Nephron progenitor cell (in vitro differentiated cells): ENCODE measurements at places on chromosomes 12 and 14.

DNA sequence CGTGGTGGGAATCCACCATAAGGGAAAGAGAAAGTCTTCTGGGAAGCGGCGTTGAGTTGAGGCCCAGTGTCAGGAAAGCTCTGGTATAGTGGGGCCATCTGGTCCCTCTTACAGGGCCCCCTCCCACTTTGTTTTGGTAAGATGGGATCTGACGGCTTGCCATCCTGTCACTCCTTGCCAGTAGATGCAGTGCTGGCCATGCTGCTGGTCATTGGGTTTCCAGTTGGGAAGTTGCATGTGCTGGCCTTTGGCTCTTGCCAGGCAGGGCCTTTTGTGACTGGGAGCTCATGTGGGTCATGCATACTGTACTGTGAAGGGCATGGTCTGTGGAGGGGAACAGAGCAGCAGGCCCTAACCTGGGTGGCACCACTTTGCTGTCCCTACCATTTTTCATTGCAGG lies 3.8 kb downstream of the TRAF3 start:
- DNase-seq: no peak

GRCh38 chr14:34177466-34177865 lies 226.6 kb upstream of the EGLN3 start:
- DNase-seq: no peak

- DNase-seq: no peak
These were observed 37.6 kb downstream of the CEP83 start for GRCh38 chr12:94421868-94422740.

DNA sequence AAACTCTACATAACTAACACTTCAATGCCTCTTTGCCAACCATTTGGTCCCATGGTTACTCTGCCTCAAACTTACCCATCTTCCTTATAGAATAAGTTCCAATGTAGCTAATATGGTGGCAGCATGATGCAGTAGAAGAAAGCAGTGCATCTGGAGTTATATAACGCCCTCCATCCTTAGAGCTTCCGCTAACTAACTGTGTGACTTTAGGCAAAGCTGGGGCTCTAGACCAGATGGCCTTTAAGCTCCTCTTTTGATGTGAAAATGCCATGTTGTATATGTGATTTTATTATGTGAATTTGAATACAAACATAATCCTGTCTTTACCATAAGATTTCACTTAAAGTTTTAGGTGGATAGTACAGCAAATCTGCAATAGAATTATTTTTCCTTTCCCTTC lies 6.1 kb downstream of the ABCD2 start:
- no peak for DNase-seq

GRCh38 chr14:59755409-59756135 lies 115.0 kb downstream of the RTN1 start:
- DNase-seq: no peak

GRCh38 chr14:99506276-99506675 lies 25.1 kb downstream of the CCNK start:
- DNase-seq: no peak

GRCh38 chr14:34052658-34053014 lies 101.8 kb upstream of the EGLN3 start:
- DNase-seq: no peak

DNA sequence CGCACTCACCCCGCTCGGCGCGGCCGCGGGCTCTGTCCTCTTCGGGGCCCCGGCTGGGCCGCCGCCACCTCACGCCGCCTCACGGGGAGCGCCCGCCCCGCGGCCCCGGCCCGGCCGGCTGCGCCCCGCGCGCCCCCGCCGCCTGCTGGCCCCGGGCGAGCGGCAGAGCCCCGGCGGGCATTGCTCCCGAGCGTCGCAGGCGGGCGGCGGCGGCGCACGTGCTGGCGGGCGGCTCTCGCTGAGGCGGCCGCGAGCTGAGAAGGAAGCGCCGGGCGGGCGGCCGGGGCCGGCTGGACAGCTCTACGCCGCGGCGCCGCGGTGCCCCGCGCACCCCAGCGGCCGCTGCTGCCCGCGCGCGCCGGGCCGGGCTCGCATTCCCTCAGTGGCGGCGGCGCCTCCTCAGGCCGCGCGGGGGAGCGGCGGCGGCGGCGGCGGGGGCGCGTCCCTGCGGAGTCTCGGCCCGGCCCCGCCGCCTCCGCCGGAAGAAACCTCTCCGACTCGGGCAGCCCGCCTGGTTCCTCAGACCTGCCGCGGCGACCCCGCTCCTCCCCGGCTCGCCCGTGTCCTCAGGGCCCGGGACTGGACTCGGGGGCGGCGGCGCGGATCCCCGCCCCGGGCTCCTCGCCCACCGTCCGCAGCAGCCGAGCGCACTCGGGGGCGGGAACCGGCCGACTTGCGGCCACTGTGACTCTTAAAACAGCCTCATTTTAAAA lies at the start of gene PITPNM2:
Gene PITPNM2 (minus strand): TSS at position 347 of the 713 bp plus-strand sequence. CDS start 116,500 bp downstream, outside the sequence.
- peak; percentile 77 for DNase-seq

DNA sequence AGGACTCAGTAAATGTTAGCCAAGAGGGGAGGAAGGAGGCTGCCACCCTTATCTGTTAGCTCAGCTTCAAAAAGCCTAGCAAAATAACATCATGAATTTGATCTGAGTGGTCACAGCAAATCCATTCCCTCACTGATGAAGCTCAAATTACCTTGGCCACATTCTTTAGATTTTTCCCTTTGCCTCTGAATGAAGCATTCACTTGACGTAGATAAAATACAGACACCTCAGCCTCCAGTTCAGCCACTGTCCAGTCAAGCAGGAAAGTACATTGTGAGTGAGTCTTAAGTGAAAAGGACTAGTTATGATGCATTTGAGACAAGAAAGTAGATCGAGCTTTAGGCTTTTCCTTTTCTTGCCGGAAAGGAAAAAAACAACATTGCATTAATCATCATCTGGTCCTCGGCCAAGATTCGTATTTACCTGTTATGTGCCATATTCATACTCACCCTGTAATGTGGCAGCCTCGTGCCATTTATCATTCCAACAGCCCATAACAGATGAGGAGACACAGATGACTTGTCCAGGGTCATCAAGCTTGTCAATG lies 146.5 kb downstream of the ETV6 start:
- no peak for DNase-seq

- DNase-seq: no peak
These were observed 22.1 kb upstream of the SERPINA4 start for GRCh38 chr14:94539181-94539580.

- DNase-seq: no peak
These were observed 435.3 kb upstream of the TMTC1 start for GRCh38 chr12:30219047-30219446.

- no peak for DNase-seq
These were observed 28.3 kb downstream of the ADIPOR2 start for GRCh38 chr12:1719139-1719538.

DNA sequence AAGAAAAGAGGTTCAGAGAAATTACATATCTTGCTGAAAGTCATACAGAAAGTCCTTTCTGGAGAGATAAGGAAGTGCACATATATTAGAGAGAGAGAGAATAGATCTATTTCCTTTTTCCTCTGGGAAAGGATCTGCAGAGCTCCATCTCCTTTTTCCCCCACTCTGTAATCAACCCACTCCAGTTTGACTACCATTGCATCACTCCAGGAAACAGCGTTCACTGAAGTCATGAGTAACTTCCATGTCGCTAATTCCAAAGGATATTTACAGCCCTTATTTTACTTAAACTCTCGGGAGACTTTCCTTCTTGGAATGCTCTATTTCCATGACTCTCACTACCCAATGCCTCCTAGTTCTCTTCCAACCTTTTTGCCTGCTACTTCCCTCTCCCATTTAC lies 72.5 kb upstream of the PARP11 start:
- DNase-seq: no peak

GRCh38 chr14:103692159-103692558 lies 23.1 kb downstream of the XRCC3 start:
- no peak for DNase-seq

DNA sequence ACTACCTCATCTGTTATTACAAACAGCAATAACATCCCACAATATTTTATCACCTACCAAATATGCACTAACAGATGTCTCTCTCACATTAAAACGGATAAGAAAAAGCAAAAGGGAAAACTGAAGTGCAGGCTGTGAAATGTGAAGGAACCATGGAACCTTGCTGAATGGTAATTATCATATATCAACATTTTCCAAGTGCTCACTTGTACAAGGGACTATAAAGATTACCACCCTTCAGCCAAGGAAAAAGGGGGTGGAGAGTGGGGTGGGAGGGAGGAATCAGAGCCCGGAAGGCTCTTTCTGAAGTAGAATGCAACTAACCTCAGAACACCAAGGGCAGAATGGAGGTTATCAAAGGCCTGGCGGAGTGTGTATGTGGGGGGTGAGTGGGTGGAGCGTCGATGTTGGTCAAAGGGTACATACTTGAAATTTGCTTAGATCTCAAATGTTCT lies 1.2 kb downstream of the SNX6 start:
- DNase-seq: peak; percentile 3

DNA sequence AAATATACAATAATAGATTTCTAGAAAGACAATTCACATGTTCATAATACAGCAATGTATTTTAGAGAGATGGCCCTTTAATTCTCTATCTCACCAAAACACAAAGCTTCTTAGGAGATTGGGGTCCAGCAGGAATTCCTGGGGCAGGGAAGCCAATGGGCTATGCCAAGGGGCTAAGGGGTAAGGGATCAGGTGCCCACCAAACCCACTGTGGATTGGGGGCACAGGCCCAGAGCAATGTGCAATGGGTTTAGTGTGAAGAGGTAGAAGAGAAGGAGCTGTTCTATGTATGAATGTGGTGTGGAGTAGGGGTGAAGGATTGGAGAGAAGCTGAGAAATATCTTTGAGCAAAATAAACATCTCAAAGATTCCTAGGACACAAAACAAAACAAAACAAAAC lies 2.6 kb downstream of the HOXC13 start:
- no peak for DNase-seq

DNA sequence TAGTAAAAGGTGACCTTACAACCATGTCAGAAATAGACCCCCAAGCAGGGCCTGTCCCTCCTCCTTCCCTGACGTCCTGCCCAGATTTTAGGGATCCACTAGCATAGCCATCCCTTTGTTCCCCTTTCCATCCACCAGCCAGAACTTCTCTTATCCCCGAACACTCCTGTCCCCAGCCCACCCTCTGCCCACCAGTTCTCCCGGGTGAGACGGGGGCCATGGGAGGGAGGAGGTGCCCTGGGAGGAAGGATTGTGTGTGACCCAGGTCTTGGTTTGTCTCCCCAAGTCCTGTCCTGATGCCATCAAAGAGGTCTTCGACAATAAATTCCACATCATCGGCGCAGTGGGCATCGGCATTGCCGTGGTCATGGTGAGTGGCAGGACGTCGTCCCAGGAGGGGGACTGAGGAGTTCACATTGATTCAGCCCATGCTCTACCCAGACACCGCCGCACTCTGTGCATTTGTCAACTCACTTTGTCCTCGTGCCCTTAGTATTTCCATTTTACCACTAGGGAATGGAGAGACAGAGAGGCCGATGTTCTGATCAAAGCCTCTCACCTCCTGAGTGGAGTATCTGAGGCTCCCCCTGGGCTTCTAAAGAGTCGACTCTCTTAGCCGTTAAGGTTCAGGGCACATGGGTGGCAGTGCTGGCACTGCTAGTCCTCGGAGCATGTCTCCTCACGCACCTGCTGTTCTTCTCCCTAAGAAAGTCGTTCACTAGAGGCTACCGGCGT lies 35.9 kb downstream of the CD9 start:
- no peak for DNase-seq

GRCh38 chr12:75007133-75007532 lies 202.5 kb downstream of the KCNC2 start:
- no peak for DNase-seq

- no peak for DNase-seq
These were observed 117.6 kb upstream of the MGAT4C start for GRCh38 chr12:86373813-86374212.

GRCh38 chr12:124323771-124324530 lies 29.1 kb downstream of the RFLNA start:
- no peak for DNase-seq

DNA sequence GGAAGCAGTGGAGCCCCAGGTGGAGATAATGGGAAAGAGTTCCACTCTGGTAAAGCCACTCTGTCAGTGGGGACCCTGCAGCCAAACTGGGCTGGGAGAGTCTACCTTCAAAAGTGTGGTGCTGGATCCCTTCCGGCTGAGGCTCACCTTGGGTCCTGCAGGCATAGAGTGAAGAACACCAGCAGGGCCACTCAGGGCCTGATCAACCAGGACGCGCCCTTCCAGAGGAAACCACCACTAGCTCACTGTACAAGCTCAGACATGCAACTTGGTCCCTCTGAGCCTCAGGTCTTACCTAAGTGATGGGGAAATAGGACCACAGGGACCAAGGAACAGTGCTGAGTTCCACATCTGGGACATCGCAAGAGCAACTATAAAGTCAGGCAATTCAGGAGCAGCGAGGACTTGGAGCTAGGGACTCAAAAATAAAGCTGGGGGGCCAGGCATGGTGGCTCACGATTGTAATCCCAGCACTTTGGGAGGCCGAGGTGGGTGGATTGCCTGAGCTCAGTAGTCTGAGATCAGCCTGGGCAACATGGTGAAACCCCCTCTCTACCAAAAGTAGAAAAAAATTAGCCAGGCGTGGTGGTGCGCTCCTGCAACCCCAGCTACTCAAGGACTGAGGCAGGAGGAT lies 5.9 kb upstream of the PRPH start:
- no peak for DNase-seq

GRCh38 chr12:24047326-24047725 lies 97.9 kb upstream of the SOX5 start:
- no peak for DNase-seq

- peak; percentile 45 for DNase-seq
These were observed 74.2 kb upstream of the NAP1L1 start for GRCh38 chr12:76158518-76159321.

GRCh38 chr12:24695103-24695502 lies 253.8 kb downstream of the BCAT1 start:
- no peak for DNase-seq

GRCh38 chr12:6315704-6316597 lies 5.5 kb downstream of the PLEKHG6 start:
- DNase-seq: no peak

- no peak for DNase-seq
These were observed 40.7 kb downstream of the TPCN1 start for GRCh38 chr12:113261847-113262470.

GRCh38 chr14:99127651-99128167 lies 144.3 kb downstream of the BCL11B start:
- no peak for DNase-seq

DNA sequence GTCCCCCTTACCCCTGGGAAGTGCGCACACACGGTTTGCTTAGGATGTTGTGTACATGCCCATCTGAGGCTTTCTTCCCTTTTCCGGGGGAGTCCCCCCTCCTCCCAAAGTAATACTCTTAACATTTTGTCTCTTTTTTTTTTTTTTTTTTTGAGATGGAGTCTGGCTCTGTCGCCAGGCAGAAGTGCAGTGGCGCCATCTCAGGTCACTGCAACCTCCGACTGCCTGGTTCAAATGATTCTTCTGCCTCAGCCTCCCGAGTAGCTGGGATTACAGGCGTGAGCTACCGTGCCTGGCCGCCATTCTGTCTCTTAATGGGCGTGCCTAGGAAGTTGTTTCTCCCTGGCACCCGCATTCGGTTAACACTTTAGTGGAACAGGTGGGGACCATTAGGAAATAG lies 4.5 kb upstream of the GMFB start:
- no peak for DNase-seq

GRCh38 chr12:66269757-66270383 lies 32.4 kb upstream of the HELB start:
- no peak for DNase-seq
